ENCODE measurements at places on chromosomes 1 and 21. TPM values are rescaled to one million over a fixed set of nuclear protein-coding genes. Genes with fewer than 3 reads are reported as not detected.

CD52 gene
- 1,324 TPM for total RNA-seq

TNFAIP8L2 gene
- total RNA-seq = 49.7 TPM

SLC35E2B gene
- 123 TPM for total RNA-seq

OR2T2 gene
- not detected for total RNA-seq

ARHGAP30 gene
- 222 TPM for total RNA-seq
